ENCODE measurements at places on chromosomes 5 and 9.

DNA sequence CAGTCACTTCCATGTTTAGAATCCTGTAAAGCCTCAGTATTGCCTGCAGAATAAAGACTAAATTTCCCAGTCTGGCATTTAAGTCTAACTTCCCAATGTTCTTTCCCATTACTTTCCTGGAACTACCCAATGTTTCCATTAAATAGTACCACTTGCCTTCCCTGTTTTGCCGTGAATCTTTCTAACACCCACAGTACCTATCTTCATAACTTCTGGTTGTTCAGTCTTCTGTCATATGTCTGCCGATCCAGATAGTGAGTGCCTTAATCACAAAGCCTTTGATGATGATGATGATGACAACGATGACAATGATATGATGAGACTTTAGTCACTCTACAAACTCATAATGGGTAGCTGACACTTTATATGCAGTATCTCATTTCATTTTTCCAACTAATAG, 6.6 kb upstream of the HEMGN start:
- DNase-seq, result no peak

GRCh38 chr5:119966028-119966427, 336.7 kb downstream of the FAM170A start:
- no peak for DNase-seq

GRCh38 chr9:136122425-136123383, 4.0 kb upstream of the TMEM250 start:
- peak; percentile 84 for DNase-seq

DNA sequence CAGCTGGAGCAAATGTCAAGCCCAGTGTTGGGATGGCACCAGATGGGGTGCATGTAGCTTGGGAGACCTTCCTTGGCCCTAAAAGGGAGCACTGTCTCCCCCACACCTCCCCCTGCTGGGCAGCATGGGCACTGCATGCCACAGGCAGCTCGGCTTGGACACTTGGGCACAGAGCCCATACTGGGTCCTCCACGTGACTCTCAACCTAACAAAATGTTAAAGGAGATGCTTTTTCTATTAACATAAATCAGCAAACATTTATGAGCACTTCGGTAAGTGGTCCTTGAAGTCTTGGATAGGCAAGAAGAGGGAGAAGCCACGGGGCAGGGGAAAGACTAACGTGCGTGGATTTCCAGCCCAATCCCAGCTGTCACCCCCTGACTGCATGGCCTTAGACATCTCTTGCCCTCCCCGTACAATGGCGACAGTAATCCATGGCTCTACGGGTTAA, 23.9 kb upstream of the MAPK9 start:
- peak; percentile 69 for DNase-seq

DNA sequence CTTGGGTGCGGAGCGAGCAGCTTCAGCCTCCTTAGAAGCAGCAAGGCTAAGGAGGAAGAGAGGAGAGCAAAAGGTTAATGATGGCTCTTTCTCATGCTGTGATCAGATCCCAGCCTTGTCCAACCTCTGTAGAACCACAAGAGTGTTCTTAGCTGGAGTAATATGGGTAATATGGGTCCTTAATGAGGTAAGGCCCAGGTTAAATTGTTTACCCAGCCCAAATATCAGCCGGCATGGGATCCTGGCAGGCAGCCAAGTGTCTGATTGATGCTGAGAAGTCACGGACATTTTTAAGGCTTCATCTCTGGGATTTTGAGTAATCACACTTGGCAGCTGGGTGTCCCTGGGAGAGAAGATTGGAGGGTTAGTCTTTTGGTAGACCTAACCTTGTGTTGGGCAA, 32.3 kb downstream of the GLRA1 start:
- DNase-seq, result no peak

DNA sequence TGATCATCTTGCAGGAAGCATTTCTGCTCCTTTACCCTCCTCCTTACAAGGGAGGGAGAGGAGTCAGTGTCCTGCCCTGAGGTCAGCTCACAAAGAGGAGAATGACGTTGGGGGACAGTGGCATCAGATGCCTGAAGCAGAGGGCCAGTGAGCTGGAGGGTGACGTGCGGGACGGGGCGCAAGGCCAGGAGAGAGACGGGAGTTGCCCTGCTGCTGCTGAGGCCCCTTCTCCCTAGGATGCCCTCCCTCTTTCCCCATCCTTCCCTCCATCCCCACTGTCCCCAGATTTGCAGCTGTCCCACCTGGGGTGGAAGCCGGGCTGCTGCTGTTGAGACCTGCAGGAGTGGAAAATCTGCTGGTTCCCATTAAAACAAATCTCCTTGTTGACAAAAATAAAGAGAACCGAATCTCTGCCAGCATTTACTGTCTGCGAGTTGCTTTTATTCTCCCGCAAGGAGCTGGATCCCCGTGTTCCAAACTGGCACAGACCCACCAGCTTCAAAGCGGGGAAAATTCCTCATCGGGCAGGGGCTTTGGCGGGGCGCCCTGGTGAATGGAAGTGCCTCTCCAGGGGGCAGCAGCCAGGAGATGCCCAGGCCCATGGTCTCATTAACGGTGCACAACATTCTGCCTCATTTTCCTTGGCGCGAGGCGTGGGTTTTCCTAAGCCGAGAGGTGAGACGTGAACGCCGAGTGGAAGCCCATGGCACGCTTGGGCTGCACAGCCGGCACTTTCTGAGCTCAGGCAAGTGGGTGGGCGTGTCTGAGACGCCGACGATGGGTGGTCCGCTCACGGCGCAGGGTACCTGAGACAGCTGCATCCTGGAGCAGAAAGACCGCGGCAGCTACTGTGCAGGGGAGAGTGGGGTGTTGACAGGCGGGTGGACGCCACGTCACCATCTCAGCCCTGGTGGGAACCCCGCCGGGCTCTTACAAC, 13.9 kb upstream of the COL5A1 start:
- DNase-seq, result peak; percentile 38

DNA sequence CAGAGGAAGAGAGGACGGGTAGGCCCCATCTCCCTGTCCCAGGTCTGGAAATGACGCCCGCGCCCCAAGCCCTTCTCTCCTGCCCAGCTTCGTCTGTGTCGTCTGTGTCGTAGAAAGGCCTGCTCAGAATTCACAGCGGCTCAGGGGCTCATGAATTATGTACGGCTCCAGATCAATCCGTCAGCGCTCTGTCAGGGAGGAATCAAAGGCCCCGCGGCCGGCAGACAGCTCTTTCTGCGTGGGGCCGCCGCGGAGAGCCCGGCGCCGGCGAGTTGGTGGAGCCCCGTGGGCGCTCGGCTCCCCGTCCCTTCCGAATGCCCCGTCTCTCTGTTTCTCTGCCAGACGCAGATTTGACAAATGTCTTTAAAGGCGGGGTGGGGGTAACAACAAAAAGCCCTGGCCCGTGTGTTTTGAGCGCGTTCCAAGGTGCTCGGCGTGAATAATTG, 83.8 kb upstream of the RAPGEF1 start:
- DNase-seq, result no peak

DNA sequence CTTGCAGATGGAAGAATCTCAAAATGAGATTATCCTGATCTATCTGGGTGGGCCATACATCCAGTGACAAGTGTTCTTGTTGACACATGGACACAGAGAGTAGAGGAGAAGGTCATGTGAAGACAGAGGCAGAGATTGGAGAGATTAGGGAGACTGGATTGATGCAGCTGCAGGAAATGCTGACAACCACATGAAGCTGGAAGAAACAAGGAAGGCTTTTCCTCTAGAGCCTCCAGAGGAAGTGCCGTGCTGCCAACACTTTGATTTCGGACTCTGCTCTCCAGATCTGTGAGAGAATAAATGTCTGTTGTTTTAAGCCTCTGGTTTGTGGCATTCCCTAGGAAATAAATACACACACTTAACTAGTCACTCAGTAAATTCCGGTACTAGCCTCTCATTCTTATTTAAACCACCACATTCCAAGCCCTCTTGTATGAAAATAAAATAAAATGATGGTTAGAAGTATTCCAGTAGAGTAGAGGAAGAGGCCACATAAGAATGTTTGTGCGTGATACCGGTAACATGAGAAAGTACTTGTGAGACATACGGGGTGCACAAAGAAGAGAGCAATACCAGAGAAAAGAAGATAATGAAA, 110.9 kb upstream of the DMAC1 start:
- DNase-seq, result no peak
